ENCODE measurements at places on chromosomes 5 and 9. TPM values are rescaled to one million over a fixed set of nuclear protein-coding genes. Genes with fewer than 3 reads are reported as not detected.

- H3K4me1 ChIP-seq = no peaks in the 10 kb centered on the region
Observed at GRCh38 chr9:79858508-79858907, 286.7 kb downstream of the TLE4 start.

- no peak overlapping the region for H3K4me3 ChIP-seq
- no peaks in the 10 kb centered on the region for H3K27me3 ChIP-seq
- H3K4me1 ChIP-seq = no peaks in the 10 kb centered on the region
- H3K36me3 ChIP-seq = no peaks in the 10 kb centered on the region
- H3K27ac ChIP-seq = peak overlapping the region; percentile 55
Observed at GRCh38 chr5:134439210-134439654, 27.6 kb upstream of the CDKN2AIPNL start.

GRCh38 chr9:104313396-104314110, 190.5 kb upstream of the OR13F1 start:
- no peak overlapping the region for H3K27ac ChIP-seq
- no peaks in the 10 kb centered on the region for H3K27me3 ChIP-seq
- no peak for DNase-seq
- H3K36me3 ChIP-seq = no peaks in the 10 kb centered on the region
- H3K4me3 ChIP-seq = no peak overlapping the region
- H3K4me1 ChIP-seq = no peaks in the 10 kb centered on the region

GRCh38 chr9:113763429-113763828, 112.7 kb upstream of the ZNF618 start:
- no peaks in the 10 kb centered on the region for H3K4me1 ChIP-seq
- no peak for DNase-seq

DNA sequence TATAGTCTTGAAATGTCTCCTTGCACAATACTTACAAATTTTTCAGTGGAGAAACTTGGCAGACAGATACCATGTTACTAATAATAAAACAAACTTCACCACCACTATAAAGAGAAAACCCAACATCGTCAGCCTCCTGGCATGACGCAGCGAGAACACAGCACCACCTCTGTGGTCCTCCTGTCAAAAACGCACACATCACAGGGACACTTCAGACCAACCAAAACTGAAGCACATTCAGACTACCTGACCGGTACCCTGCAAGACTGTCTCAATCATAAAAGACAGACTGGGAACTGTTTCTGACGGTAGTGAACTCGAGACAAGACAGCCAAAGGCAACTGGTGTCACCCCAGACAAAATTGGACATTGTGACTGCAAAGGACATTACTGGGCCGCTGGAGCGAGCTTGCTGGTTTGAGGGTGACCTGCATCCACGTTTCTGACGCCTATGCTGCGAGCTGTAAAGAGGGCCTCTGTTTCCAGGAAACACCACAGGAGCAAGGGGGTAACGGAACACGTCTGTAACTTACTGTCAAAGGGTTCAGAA, 34.4 kb downstream of the NSUN2 start:
- H3K27ac ChIP-seq = no peak overlapping the region
- H3K27me3 ChIP-seq = no peaks in the 10 kb centered on the region
- no peak for DNase-seq
- H3K36me3 ChIP-seq = peaks cover 45% of the 10 kb centered on the region
- no peaks in the 10 kb centered on the region for H3K4me1 ChIP-seq

DNA sequence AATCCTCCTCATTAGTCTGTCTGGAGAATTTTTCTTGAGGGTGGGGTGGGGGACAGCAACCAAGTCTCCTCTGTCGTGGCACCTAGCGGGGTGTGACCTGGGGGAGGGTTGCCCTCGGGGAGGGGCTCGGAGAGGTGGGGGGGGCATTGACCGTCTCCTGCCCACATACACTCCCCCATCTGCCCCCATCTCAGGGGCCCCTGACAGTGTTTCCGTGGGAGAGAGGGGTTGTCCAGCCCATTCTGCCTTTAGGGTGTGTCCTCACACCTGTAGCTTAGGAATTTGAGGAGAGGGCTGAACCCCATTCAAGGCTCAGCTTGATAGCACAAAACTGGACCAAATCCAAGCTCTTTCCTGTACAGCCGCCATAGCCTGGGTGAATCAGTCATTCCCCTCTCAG, 5.9 kb upstream of the CXXC5 start:
- no peak overlapping the region for H3K4me3 ChIP-seq
- peak overlapping the region; percentile 60 for H3K27ac ChIP-seq

DNA sequence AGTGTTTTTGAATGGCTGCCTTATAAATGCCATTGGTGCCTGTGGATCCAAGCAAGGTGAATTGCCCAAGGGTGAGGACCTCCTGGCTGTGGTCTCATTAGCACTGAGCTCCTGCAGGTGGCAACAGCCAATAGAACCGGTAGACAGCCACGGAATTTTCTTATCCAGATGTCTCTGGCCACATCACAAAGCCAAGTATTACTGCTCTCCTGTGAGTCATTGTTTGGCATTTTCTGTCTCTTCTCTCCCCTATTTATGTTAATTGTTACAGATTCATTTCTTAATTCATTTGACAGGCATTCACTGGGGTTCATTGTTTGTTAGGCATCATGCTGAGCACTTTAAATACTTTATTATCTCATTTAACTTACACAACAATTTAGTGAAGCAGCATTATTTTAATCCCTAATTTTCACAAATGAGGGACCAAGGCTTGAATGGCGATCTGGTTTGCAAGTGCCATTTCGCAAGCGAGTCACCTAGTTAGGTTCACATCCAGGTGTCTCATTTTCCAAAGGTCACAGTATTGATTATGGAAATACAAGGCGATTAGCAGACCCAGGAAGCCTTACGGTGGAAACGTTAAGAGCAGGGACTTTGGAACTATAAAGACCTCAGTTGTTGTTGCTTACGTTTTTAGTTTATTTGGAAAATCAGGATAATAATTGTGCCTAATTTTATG, 58.2 kb upstream of the DPYSL3 start:
- no peak for DNase-seq
- no peak overlapping the region for H3K4me3 ChIP-seq
- H3K27ac ChIP-seq = no peak overlapping the region
- no peaks in the 10 kb centered on the region for H3K27me3 ChIP-seq
- H3K4me1 ChIP-seq = no peaks in the 10 kb centered on the region

GRCh38 chr5:11222169-11222568, 461.1 kb upstream of the DAP start:
- no peaks in the 10 kb centered on the region for H3K36me3 ChIP-seq
- no peak for DNase-seq
- no peaks in the 10 kb centered on the region for H3K4me1 ChIP-seq
- H3K4me3 ChIP-seq = no peak overlapping the region

DNA sequence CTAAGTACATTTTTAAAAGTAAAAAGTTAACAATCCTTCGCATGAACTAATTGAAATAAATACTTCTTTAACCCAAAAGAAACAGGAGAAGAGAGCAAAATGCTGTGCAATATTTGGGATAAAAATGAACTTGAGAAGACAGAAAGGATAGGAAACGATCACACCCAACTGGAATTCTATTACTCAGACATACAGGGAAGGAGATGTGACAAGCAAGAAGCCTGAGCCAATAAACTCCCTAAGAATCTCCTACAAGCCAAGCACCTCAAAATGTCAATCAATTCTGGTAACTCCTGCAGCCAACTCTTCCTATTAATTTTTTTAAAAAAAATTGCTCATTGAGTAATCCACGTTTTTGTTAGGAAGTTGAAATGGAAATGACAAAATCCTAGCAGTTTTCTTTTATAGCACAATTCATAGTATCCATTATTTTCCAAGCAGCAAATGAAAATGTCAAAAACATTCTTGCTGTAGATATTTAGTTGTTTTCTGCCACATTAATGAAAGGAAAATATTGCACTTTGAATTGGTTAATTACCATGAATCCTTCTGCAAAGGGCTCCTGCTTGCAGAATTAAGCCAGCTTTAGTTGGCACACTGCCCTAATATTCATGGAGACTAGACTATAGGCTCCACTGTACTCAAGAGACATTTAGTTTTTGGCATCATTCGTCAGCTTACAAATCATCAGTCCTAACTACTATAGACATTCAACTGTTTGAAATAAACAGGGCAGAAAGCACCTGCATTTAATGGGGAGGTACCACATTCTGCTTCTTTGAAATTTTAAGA, 89.0 kb downstream of the RFX3 start:
- no peak overlapping the region for H3K27ac ChIP-seq
- no peaks in the 10 kb centered on the region for H3K4me1 ChIP-seq
- H3K36me3 ChIP-seq = no peaks in the 10 kb centered on the region
- no peaks in the 10 kb centered on the region for H3K27me3 ChIP-seq

- peak; percentile 4 for DNase-seq
- H3K27ac ChIP-seq = peak overlapping the region; percentile 21
- no peaks in the 10 kb centered on the region for H3K36me3 ChIP-seq
- no peaks in the 10 kb centered on the region for H3K4me1 ChIP-seq
- H3K27me3 ChIP-seq = no peaks in the 10 kb centered on the region
Observed at GRCh38 chr9:115649991-115650472, 503.6 kb upstream of the PAPPA start.

DNA sequence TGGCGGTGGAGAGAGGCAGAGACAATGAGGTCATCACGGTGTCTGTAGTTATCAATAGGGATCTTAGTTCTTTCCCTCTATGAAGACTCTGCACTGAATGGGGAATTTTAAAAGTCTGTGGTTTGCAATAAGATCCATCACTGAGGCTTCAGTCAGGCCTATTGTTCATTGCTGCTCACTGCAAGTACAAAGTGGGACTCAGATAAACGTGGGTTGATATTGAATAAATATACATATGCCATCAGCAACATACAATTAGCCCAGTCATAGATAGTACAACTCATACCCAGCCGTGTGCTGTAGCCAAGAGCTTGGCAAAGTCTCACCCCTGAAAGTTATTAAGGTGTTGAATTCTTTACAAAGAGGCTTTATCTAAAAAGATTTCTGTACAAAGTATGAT, 88.4 kb downstream of the ENC1 start:
- no peak for DNase-seq
- H3K27ac ChIP-seq = no peak overlapping the region
- no peak overlapping the region for H3K4me3 ChIP-seq
- H3K4me1 ChIP-seq = no peaks in the 10 kb centered on the region
- no peaks in the 10 kb centered on the region for H3K27me3 ChIP-seq

- H3K4me1 ChIP-seq = no peaks in the 10 kb centered on the region
- no peaks in the 10 kb centered on the region for H3K36me3 ChIP-seq
- H3K27ac ChIP-seq = no peak overlapping the region
Observed at GRCh38 chr9:127092041-127092608, 30.3 kb downstream of the ANGPTL2 start.

DNA sequence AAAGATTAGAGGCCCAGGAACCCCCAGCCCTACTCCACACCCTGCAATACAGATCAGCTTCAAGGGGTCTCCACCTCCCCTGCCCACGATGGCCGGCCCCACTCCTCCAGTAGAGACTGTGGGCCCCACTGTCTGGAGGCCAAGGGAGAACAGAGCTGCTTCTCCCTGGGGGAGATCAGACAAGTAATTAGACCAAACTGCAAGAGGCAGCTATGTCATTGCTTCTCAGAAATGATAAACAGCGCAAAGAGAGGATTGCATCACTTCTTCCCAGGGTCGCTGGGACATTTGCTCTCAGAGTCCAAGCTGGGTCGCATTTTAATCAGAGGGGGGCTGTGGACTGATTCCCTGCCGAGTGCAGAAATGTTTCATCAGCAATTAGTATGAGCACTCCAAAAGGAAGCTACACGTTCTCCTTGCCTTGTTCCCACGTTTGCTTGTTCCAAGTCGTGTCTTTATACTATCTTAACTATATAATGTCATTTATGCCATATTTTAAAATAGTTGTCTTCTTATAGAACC, 59.9 kb downstream of the ROPN1L start:
- no peak overlapping the region for H3K4me3 ChIP-seq
- H3K27me3 ChIP-seq = no peaks in the 10 kb centered on the region
- DNase-seq = no peak
- no peaks in the 10 kb centered on the region for H3K4me1 ChIP-seq
- H3K36me3 ChIP-seq = no peaks in the 10 kb centered on the region

DNA sequence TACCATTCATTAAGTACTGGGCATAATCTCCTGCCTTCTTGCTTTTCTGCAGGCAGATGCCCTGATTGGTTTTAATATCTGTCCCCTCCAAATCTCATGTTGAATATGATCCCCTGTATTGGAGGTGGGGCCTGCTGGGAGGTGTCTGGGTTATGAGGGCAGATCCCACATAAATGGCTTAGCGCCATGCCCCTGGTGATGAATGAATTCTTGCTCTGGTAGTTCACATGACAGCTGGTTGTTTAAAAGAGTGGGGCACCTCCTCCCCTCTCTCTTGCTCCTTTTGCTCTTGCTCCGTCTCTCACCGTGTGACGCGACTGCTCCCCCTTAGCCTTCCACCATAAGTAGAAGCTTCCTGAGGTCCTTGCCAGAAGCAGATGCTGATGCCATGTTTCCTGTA, 564.0 kb upstream of the BRINP1 start:
- no peaks in the 10 kb centered on the region for H3K4me1 ChIP-seq
- H3K27me3 ChIP-seq = no peaks in the 10 kb centered on the region
- no peaks in the 10 kb centered on the region for H3K36me3 ChIP-seq
- no peak for DNase-seq
- no peak overlapping the region for H3K4me3 ChIP-seq

DNA sequence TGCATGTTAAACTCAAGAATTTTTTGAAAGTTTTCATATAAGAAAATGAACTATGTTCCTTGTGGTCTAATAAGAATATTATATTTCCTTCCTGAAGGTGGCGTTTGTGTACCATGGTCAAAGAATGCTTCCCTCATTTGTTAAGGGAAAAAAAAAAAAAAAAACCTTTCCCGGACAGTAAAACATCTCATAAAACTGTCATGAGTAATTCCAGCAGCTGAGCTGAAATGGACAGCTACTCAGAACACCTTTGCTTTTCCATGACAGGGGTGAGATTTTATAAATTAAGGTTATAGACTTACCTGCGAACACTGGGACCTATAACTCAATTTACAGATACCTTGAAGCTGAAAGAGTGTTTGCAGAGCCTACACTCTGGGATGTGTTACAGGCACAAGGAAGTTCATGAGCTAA, 113.2 kb upstream of the RANBP3L start:
- H3K36me3 ChIP-seq = no peaks in the 10 kb centered on the region
- H3K27me3 ChIP-seq = no peaks in the 10 kb centered on the region
- DNase-seq = no peak
- no peak overlapping the region for H3K4me3 ChIP-seq
- no peak overlapping the region for H3K27ac ChIP-seq

GRCh38 chr5:14551211-14551610, 30.4 kb upstream of the OTULINL start:
- no peak overlapping the region for H3K4me3 ChIP-seq
- H3K36me3 ChIP-seq = no peaks in the 10 kb centered on the region
- H3K27ac ChIP-seq = no peak overlapping the region
- no peaks in the 10 kb centered on the region for H3K27me3 ChIP-seq
- DNase-seq = no peak

DNA sequence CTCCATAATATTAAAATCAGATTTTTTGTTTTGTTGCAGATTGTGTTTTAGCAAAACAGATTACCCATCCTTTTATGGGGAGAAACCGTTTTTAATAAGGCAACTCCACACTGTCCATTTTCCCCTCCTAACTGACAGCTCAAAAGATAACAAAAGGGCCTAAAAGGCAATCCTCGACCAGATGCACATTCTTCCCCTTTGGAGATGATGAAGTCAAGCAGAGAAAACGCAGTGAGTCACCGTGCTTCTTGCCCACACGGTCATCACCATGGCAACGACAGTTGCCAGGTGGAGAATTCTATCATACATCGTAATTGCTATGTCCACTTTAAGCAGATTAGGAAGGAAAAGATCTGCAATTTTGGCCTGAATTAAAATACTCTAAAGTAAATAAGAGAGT, 96.4 kb downstream of the DIRAS2 start:
- H3K27me3 ChIP-seq = no peaks in the 10 kb centered on the region
- no peaks in the 10 kb centered on the region for H3K4me1 ChIP-seq
- no peak overlapping the region for H3K27ac ChIP-seq
- H3K36me3 ChIP-seq = no peaks in the 10 kb centered on the region
- DNase-seq = no peak
- H3K4me3 ChIP-seq = no peak overlapping the region

HSPB3 gene
- not detected for total RNA-seq

NSD1 gene
- 33.5 TPM for total RNA-seq

SLCO6A1 gene
- not detected for total RNA-seq

NR4A3 gene
- total RNA-seq = 1.1 TPM

SPAAR gene
- total RNA-seq = not detected

PTPRD gene
- 4.4 TPM for total RNA-seq

CAVIN4 gene
- total RNA-seq = 0.06 TPM

ATP10B gene
- total RNA-seq = 7.1 TPM
